ENCODE measurements at places on chromosomes 1 and 21.
A peak's percentile ranks its signal among the peaks of the same experiment; 100 is the strongest.

- no peak for DNase-seq
These were observed 54.4 kb downstream of the KCNAB2 start for GRCh38 chr1:6099787-6100765.

DNA sequence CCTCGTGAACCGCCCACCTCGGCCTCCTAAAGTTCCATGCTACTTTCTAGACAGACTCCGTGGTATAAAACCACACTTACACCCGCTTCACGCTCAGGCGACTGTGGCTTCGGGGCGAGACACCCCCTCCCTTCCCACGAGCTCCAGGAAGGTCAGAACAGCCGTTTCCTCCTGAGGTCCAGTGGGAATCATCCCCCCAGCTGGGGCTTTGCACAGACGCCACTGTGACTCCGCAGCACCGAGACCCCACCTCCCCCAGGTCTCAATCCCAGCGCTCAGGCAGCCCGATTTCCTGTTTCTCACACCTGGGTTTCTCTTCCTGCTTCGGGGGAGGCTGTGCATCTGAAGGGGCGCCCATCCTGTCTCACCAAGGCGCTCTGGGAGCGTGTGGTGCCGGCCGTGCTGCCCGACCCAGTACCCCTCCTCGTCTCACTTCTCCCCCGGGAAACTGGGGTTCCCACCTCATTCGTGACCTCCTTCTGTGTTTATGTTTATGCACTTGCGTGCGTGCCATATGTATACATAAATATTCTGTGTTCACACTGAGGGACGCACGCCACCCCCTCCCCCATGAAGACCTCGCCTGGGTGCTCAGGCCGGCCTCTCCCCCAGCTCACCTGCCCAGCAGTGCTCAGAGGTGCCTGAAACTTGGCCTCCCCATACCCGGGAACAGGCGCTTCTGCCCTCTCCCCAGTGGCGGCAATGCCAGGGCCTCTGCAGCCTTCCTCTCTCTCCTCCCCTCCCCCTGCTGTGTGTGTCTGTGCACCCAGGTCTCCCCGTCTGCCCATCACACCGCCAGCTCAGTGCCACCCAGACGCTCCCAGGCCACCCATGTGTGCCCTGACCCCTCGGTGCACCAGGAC lies 14.6 kb downstream of the SLC35E2B start:
- DNase-seq = no peak

- DNase-seq = no peak
These were observed 150.6 kb downstream of the CDC7 start for GRCh38 chr1:91651243-91651642.

DNA sequence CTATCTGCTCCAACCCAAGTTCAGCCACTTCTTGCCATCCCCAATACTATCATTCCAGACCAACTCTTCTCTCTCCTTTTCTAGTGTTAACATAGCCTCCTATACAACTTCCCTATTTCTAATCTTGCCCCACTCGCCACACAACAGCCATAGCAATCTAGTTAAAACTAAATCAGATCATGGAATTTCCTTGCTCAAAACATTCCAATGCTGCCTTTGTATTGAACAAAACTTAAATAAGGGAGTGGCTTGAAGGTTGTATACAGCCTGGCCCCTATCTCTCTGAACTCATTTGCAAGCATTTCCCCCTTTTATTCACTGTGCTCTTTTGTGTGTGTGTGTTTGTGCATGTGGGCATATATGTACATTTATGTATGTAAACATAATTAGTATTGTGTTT lies 118.1 kb upstream of the SGIP1 start:
- no peak for DNase-seq

- no peak for DNase-seq
These were observed 171.5 kb upstream of the IRF2BP2 start for GRCh38 chr1:234781241-234782065.

- peak; percentile 23 for DNase-seq
These were observed 341.3 kb downstream of the USP25 start for GRCh38 chr21:16071092-16071491.

DNA sequence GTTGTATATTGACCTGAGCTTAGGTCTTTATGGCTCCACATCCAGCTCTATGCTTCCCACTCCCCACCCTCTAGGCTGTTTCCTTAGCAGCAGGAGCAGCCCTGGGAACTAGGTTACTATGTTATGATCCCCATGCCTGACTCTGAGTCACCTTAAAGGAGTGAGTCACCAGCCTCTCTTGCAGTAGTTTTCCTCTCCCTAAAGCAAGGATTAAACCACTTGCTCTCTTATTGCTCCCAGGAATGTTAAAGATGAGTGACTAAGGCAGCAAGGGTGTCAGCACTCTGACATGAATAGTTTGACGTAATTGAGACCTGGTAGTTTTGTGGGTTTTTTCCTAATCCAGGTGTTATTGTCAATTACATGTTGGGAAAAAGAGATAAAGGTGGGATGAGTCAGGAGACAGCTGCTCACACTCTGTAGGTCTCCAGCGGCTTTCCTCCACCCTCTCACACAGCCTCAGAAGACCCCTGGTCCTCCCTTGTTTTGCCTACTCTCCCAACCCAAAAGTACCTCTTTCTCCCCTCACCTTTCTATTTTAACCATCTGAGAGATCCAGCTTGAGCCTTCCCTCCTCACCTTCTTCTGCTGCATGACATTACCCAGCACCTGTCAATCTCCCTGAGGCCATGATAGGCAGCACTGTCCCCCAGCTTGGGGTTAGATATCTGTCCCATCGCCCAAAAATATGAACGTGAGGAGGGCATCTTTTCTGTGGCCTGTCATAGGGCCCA lies 369.1 kb upstream of the VAMP3 start:
- peak; percentile 97 for DNase-seq

Measured in Daoy (cell line).